ENCODE measurements at places on chromosomes 7 and 10. TPM values are rescaled to one million over a fixed set of nuclear protein-coding genes. Genes with fewer than 3 reads are reported as not detected.

CRHR2 gene
- 0.38 TPM for total RNA-seq

DNA sequence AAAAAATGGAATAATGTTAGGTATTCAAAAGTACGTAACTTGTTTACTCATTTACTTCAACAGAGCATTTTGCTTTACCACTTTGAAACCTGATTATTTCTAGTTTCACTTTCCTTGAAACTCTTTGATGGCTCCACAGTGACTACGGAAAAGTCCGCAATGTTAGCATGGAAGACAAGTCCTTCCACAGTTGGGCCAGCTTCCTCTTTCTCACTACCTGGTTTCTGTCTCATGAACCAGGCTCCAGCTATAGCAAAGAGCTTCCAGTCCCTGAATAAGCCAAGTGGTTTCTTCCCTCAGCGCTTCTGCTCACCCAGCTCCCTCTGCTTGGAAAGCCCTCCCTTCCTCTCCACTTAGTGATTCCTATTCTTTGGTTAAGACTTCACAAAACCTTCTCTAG, 44.8 kb upstream of the SLC16A12 start:
- H3K36me3 ChIP-seq, result no peaks in the 10 kb centered on the region
- no peaks in the 10 kb centered on the region for H3K4me1 ChIP-seq
- no peaks in the 10 kb centered on the region for H3K27me3 ChIP-seq
- H3K27ac ChIP-seq, result no peak overlapping the region
- DNase-seq, result no peak

GRCh38 chr7:20783700-20784387, 2.8 kb downstream of the SP8 start:
- H3K4me1 ChIP-seq, result peaks cover 42% of the 10 kb centered on the region
- H3K4me3 ChIP-seq, result peak overlapping the region; percentile 89
- H3K36me3 ChIP-seq, result no peaks in the 10 kb centered on the region

AQP1 gene
- total RNA-seq, result 2.7 TPM

GRCh38 chr10:54666192-54666591, 134.8 kb downstream of the PCDH15 start:
- peaks cover 1% of the 10 kb centered on the region for H3K27me3 ChIP-seq
- H3K4me1 ChIP-seq, result no peaks in the 10 kb centered on the region
- no peak for DNase-seq
- H3K27ac ChIP-seq, result no peak overlapping the region
- H3K36me3 ChIP-seq, result no peaks in the 10 kb centered on the region

DNA sequence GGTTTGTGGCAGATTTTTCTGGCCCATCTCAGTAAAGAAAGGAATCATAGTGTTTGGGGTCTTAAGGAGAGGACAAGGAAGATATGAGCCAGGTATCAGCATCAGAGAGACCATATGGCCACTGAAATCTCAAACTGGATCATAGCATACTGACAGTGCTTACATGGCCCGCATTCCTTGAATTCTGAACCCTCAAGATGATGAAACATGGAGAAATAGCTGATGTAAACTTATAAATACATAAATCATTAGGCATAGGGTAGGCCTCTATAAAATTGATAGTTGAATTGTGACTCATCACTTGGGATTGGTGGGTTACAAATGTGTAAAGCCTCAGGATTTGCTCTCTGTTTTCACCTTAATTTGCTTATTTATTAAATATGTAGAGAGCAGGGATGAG, 688.5 kb downstream of the CNTNAP2 start:
- no peak overlapping the region for H3K27ac ChIP-seq
- H3K27me3 ChIP-seq, result no peaks in the 10 kb centered on the region
- no peaks in the 10 kb centered on the region for H3K4me1 ChIP-seq
- H3K36me3 ChIP-seq, result no peaks in the 10 kb centered on the region
- DNase-seq, result no peak
- H3K4me3 ChIP-seq, result no peak overlapping the region

- no peak overlapping the region for H3K27ac ChIP-seq
- H3K4me3 ChIP-seq, result no peak overlapping the region
- DNase-seq, result no peak
- no peaks in the 10 kb centered on the region for H3K36me3 ChIP-seq
- H3K4me1 ChIP-seq, result peaks cover 26% of the 10 kb centered on the region
Observed at GRCh38 chr7:29488203-29488970, 75.2 kb upstream of the PRR15 start.

GRCh38 chr10:112461029-112461887, 14.2 kb downstream of the VTI1A start:
- no peaks in the 10 kb centered on the region for H3K27me3 ChIP-seq
- no peak for DNase-seq
- H3K36me3 ChIP-seq, result peaks cover 21% of the 10 kb centered on the region
- H3K4me3 ChIP-seq, result no peak overlapping the region
- H3K4me1 ChIP-seq, result no peaks in the 10 kb centered on the region

Data from endothelial cell (in vitro differentiated cells).